ENCODE measurements at places on chromosomes 6 and 20.

GRCh38 chr20:52837378-52837777 is 134.8 kb upstream of the TSHZ2 start:
- no peak for DNase-seq

GRCh38 chr6:31125586-31126363 is 5.5 kb upstream of the CDSN start:
- DNase-seq, result no peak

DNA sequence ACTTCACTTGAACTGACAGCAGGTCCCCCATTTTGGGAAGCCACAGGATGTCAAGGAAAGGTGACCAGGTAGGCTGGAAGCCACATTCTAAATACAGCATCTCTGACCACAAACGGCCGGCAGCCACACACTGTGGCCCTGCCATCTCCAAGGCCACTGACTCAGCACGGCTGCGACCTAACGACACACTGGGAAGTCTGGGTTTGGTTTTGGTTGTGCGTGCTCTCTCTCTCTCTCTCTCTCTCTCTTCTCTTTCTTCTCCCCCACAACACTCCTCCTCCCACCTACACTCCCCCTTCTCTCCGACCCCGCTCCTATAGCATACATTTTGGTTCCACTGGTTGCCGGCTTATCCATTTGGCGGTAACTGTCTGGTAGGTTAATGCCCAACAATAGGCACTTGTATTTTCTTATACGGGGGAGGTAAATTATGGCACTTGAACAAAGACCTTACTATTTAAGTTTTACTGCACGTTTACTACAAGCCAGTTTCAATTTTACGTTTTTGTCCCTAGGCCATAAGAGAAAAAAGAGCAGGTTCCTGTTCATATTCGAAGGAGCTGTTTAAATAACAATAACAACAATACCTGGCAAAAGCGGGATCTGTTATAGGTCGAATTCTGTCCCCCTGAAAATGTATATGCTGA is 103.6 kb downstream of the GMDS start:
- DNase-seq, result no peak

DNA sequence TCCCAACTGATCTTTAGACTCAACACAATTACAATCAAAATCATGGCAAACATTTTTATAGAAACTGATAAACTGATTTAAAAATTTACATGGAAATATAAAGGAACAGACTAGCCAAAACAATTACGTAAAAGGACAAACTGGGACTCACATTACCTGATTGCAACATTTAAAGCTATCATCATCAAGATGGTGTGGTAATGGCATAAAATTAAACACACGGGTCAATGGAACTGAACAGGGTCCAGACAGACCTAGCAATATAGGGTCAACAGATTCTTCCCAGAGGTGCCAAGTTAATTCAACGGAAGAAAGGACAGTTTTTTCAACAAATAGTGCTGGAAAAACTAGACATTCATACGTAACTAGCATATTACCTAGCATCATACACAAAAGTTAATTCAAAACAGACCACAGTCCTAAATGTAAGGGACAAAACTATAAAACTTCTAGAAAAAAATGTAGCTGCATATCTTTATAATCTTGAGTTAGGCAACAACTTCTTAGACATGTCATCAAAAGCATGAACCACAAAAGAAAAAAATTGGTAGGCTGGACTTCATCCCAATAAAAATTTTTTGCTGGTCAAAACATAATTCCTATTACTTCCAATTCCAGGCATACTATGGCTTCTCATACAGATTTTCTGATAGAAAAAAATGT is 147.4 kb upstream of the BEND6 start:
- DNase-seq, result no peak

DNA sequence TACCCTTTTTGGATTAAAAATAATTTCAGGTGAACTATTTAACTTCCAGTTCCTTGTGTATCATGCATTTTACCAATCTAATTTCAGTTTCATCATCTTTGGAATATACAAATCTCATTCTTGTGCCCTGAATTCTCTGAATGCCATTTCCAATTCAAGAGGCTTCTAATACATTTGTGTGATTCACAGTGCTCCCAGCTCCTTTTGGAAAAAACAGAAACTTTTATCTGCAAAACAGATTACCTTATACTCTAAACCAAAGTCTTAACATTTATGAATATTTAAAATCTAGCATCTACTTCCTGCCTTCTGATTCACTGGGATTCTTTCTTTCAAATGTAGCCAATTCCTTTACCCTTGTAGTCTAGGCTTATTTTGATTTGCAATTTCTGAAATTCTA is 11.1 kb upstream of the PEX7 start:
- DNase-seq, result no peak

DNA sequence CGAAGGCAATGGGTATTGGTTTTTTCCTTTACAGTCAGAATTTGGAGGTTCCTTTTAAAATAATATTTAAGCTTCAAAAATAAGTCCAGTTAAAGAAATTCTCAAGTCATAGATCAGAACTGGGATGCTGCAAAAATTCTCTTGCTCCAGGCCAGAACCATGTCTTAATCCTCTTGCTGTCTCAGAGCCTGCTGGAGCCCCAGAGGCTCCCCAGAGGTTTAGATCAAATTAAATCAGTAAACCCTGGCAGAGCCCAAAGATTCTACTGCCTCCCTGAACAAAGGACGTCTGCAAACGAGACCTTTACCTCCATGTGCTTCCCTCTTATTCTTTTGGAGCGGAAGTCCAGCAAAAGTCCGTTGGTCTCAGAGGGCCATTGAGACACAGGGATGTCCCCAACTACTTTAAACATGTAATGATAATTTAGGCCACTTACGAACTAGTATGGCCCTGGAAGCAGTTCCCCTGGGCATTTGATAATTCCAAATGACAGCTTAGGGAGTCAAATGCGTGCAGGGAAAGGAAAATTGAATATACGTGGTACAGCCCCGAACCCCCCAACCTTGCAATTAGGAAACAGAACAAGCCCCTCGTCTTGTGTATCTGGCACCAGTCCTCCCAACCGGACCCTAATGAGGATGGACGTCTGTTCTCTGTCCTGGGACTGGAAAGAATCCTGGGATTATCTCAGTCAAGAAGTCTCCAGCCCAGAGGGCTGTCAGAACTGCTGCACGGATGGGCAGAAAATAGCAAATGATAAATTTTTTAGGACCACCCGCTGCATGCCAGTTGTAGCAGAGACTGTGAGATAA is 31.5 kb downstream of the SULF2 start:
- no peak for DNase-seq

DNA sequence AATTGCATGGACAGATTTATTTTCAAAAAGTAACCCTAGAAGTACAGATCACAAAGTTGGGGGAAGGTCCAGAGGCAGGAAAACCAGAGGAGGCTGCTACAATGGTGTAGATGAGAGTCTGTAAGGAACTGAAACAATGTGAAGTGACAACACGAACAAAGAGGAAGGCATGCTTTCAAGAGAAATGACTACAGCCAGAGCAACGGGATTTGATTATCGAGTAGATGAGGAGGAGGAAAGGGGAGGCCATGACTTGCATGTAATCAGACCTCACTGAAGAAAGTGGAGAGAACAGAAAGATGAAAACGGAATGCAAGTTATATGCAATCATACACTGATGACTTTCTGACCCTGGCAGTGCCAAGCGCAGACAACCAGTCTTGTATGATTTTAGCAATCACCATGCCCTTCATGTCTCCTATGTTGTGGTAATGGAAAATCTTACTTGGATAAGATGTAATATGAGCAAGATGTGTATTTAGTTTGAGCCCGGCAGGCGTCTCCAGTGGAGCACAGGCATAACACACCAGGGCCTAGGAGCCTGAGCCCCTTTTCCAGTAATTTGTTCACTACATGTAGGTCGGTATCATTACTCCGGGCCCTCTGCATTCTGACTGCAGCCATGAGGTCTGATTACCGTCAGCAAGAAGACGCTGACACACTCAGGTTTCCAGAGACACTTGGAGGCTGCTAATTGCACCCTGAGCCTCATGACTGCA is 34.0 kb upstream of the FAM83C start:
- DNase-seq, result no peak

DNA sequence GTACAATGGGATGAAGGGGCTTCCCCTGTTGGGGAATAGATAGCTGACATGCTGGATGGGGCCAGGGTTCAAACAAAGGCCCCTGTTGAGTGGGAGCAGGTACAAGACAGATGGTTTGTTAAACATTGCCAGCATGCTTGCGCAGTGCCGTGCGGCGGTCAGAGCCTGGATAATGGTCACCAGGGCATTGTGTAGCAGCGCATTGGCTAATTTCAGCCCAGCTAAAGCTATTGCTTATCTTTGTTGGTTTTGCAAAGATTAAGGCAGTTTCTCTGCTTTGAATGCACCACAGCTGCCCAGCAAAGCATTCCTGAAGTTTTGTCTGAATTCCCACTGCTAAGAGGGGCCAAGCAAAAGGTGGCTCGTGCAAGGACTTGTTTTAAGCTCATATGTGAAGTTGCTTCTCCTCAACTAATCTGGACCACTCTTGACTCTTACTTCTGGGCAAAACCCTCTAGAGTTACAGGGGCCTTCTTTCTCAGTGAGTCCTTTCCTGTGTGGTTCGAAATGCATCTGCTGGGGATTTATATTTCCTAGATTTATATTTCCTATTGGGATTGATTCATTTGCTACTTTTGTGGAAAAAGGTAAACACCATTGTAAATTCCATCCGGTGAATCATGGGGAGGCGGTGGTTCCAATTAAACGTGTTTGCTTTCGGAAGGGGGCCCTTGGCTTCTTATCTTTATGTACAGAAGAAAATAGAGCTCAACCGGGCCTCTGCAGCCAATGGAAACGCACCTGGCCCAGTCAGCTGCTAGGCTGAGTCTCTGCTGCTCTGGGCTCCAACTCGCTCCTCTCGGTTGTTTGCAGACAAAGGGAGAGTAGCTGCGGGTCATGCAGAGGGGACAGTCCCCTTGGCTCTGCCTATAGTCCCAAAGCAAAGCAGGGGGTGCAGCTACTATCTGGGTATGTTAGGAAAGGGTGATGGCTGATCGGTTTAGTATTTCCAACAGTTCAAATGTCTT is 72.1 kb downstream of the FOXA2 start:
- no peak for DNase-seq

GRCh38 chr6:10518557-10519407 is 2.4 kb upstream of the GCNT2 start:
- DNase-seq, result no peak

GRCh38 chr6:45704056-45704800 is 311.4 kb downstream of the CLIC5 start:
- no peak for DNase-seq

DNA sequence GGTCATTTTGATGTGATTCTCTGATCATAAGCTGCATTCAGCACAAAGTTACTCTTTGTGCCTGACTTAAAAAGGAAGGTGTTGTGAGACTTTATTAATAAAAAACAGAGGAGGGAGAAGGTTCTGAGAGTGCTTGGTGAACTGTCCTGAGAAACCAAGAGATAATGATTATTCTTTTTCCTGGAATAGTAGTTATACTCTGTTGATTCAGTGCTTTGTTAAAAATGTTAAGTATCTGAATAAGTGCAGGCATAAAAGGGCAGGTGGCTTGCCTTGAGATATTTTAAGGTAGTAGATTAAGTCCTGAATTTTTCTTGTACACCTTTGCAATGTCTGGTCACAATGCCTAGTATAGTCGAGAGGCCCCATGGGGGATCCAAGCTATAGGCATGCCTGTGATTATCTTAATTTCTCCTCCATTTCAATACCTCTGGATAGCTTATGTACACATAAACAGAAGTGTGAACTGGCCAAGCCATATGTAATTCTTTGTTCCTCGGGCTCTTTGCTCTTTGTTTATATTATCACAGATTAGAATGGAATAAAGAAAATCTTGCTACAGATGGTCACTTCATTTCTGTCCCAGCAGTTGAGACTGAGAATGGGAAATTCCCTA is 50.0 kb downstream of the SOBP start:
- DNase-seq, result no peak

DNA sequence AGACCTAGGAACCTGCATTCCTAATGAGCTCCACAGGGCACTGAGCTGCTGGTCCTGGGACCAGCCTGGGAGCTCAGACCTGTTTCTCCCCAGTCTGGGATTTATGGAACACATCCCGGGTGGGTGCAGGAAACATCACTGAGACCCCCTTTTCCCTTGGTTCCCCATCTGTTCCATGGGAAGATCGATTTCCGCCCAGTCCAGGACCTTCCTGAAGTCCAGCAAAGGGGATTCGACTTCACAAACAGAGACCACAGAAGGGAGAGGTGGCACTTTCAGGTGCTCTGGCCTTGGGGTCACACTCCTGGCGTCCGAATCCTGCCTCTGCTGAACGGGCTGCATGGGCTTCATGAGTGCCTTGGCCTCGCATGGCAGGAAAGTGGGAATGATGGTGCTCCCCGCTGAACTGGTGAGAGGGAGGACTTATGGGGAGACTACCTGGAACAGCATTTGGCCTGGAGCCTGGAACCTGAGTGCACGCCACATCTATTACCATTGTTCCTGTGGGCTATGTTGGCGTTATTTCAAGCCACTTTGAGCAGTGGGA is 296.3 kb downstream of the TAF4 start:
- no peak for DNase-seq

DNA sequence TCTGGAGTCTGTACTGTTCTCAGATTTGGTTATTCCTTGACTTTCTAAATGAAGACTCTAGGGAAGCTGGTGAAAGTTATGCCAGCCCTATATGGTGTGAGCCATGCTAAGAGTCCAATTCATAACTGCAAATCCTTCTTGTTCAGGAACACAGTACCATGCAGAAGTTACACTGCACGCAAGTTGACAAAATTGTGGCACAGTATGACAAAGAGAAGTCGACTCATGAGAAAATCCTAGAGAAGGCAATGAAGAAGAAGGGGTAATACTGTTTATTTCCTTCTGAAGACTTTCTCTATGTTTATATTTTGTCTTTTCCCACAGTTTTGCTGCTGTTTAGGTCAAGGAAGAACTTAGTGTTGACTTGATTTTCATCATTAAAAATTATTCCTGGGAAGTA is 61.2 kb upstream of the LAMP5 start:
- DNase-seq, result no peak

DNA sequence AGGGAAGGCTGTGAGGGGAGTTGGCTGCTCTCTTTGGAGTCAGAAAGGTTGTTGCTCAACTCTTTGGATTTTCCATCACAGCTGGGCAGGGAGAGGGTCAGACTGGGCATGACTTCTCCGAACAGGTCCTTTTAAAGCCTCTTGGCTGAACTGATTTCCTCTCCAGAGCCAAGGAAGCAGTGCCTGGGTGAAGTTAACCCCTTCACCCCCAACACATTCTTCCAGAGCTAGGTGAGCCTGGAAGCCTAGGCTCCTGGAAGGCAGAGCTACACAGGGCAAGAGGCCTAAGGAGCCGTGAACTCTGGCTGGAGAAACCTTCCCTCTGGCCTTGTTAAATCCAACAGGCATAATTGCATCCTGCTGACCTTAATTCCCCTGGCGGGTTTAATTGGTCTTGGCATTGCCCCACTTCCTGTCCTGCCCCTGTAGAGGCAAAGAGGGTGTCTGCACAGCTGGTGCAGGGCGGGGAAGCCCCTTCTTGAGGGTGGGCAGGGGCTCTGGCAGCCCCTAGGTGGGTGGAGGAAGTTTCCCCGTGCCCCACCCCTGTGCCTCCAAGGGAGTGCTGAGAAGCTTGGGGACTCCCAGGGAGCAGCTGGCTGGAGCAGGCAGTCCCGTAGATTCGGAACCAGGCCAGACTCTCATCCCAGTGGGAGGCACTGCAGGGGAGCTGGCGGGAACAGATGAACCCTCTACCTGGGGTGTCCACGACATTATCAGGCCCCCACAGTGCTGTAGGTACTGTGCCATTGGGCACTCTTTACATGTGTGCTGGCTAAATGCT is 3.6 kb upstream of the MYLK2 start:
- no peak for DNase-seq

- no peak for DNase-seq
These were observed 37.7 kb downstream of the FOXO3 start for GRCh38 chr6:108598305-108598863.
